ENCODE measurements at places on chromosomes 5 and 9.

- no peak for DNase-seq
These were observed 12.9 kb upstream of the OLFM1 start for GRCh38 chr9:135074354-135075233.

DNA sequence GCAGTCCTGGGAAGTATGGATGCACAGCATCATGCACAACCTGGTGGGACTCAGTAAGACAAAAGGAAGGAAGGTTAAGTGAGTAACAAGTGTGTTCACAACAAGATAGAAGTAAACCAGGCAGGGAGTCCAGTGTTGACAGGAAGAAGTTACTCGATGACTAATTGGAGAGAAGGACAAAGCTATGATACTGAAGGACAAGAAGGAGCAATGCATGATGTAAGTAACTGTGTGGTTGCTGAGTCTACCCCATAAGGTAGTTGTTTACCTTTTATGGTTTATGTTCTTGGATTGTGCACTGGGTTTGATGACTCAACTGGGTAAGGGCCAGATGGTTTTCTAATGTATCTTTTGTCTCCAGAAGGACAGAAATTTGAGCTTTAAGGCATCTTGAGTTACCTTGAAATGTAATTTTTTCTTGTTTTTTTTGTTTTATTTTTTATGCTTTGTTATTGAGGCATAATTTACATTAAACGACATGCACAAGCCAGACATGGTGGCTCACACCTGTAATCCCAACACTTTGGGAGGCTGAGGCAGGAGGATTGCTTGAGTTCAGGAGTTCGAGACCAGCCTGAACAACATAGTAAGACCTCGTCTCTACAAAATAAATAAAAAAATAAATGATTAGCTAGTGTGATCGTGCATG lies 89.2 kb upstream of the CAST start:
- peak; percentile 98 for DNase-seq

- peak; percentile 85 for DNase-seq
These were observed 26.3 kb downstream of the OR2V2 start for GRCh38 chr5:181173420-181174342.

- no peak for DNase-seq
These were observed 7.5 kb upstream of the CNOT6 start for GRCh38 chr5:180486636-180487149.

DNA sequence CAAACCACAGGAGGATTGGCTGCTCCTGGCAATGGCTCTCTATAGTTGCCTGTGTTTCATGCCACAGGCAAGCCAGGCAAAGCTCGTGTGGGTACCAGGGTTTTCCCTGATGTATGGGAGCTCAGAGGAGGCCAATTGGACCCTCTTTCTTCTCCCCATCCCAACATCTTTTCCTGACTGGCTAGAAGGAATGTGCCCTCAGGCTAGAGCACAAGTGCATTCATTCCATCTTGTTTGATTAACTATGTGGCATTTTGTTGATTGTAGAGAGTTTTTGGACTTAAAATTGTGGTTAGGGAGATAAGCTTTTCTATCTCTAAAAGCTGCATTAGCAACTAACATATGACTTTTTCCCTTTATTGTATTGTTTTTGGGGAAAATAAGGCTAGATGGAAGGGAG lies 561.3 kb downstream of the PSAT1 start:
- DNase-seq, result no peak

GRCh38 chr5:169804861-169805260 lies 167.8 kb downstream of the DOCK2 start:
- DNase-seq, result peak; percentile 88

DNA sequence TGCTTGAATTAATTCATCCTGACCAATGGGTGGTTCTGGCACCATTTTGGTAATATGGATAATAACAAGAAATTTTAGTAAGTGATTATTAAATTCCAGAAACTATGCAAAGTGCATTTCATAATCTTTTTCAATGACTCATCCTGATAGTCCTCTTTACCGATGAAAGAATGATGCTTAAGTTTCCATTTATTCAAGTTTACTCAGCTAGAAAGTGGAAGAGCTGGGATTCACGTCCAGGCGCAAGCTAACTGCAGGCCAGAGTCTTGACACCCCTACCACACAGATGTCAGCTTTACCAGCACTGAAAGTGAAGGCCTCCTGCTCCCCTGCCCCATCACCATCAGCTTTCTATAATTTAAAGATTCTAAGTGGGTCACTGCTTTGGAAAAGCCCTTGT lies 493.5 kb upstream of the WWC1 start:
- peak; percentile 58 for DNase-seq

All from fibroblast of skin of right biceps (primary cell).